ENCODE measurements at places on chromosomes 1 and 21.

DNA sequence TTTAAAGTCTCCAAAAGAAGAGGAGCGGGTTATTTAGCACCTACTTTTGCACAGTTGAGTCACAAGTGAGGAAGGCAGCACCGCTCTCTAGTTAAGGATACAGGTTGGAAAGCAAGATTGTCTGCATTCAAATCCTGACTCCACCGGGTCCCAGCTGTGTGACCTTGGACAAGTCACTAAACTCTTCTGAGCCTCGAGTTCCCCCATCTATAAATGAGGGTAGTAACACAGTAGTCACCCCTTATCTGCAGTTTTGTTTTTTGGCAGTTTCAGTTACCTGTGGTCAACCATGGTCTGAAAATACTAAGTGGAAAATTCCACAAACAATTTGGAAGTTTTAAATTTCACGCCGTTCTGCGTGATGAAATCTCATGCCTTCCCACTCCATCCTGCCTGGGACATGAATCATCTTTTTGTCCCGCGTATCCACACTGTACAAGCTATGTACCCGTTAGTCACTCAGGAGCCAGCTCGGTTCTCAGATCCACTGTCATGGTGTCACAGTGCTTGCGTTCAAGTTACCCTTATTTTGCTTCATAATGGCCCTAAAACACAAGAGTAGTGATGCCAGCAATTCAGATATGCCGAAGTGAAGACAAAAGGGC, 49.4 kb downstream of the CAPZB start:
- no peak for DNase-seq

DNA sequence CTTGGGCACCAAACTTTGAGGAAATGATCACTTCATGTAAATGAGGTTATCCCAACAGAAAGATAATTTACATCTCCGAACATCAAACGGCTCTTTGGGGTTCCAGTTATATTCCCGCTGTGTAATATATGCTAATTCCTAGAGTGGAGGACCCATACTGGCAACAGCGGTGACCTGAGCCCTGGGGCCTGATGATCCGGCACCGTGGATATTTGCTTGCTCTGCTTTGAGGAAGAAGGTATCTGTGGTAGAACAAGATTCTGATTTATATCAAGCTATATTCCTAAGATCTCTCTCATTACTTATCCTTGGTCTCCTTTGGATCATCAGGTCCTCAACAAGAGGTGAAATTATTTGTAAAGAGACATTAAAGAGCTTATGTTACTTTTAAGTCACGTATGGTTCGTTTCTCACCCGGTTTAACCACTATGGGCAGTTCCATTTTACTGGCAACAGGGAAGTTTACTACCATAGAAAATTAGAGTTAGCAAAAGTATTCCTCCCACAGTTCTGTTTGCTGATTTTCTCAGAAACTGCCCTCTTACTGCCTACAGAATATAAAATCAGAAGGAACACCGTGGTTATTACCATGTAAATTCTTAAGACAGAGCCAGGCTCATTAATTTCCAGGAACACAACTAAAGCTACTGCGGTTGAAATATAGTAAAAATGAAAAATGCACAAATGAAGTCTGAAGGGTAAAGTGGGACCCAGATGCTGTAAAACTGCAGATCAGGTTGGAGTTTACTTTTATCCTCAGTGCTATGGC, 56.7 kb downstream of the MRPL39 start:
- DNase-seq: no peak

GRCh38 chr21:14487490-14488432, 58.4 kb downstream of the SAMSN1 start:
- DNase-seq: no peak

- DNase-seq: no peak
Observed at GRCh38 chr1:37354876-37355650, 119.3 kb upstream of the ZC3H12A start.

- DNase-seq: no peak
Observed at GRCh38 chr1:159008744-159009188, 941 bp upstream of the IFI16 start.

- DNase-seq: peak; percentile 67
Observed at GRCh38 chr1:77467021-77467595, 185.3 kb downstream of the AK5 start.

GRCh38 chr1:2378441-2378851, 12.9 kb downstream of the MORN1 start:
- no peak for DNase-seq

DNA sequence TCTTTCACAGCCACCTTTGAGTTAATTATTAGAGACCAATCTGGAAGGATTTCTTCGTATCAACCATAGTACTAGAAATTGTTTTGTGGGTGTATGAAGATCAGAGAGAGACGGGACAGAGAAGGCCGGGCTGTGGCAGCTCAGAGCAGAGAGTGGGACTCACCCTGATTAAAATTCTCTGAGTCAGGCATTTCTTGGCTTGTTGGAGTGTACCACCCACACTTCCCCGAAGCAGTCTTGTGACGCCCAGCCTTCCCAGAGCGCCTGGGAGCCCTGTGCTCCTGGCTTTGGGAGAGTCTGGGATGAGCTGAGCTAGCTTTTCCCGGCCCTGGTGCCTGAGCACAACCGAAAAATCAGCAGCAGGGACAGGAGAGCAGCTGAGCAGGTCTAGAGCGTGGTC, 19.4 kb downstream of the PLEKHM2 start:
- DNase-seq: peak; percentile 85

- no peak for DNase-seq
Observed at GRCh38 chr1:83641206-83641658, 357.7 kb downstream of the TTLL7 start.
